Suppressor macrophage (primary cell): ENCODE measurements at places on chromosomes 2 and 18.
A peak's percentile ranks its signal among the peaks of the same experiment; 100 is the strongest.

GRCh38 chr18:34153711-34154110, 71.0 kb downstream of the NOL4 start:
- no peak for DNase-seq

DNA sequence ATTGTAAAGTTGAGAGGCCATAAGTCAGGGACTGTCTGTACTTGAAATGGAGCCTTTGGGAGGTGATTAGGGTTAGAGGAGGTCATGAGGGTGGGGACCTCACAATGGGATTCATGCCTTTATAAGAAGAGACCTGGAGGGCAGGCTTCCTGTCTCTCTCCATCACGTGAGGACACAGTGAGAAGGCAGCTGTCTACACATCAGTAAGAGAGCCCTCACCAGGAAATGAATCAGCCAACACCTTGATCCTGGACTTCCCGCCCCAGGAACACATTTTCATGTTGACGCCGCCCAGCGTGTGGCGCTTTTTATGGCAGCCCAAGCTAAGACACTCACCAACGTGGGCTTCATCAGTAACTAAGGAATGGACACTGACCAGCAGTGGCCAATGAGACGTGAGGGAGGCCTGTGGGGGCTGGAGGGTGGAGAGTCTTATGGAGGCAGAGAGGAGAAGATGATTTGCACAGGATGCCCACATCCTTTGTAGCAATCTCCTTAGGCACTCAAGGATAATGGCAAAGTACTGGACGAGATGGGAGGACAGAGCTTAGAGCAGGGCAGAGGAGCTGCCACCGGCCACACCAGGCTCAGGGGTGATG, 162.7 kb downstream of the EIPR1 start:
- no peak for DNase-seq

DNA sequence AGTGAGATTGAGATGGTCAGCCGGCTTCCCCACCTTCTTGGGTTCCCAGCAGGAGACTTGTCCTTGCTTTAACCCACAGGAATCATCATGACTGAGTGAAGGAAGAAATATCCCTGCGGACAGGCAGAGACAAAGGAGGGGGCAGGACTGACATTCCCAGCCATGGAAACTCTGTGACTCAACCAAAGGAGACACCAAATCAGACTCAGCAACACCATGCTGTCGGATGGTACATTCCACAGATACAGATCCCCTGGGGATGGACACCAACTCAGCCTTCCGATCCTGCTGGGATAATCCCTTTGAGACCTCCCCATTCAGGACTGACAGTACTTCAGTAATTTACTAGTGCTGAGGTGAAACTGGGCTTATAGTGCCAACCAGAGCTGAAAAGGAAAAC, 518.3 kb downstream of the XIRP2 start:
- no peak for DNase-seq

DNA sequence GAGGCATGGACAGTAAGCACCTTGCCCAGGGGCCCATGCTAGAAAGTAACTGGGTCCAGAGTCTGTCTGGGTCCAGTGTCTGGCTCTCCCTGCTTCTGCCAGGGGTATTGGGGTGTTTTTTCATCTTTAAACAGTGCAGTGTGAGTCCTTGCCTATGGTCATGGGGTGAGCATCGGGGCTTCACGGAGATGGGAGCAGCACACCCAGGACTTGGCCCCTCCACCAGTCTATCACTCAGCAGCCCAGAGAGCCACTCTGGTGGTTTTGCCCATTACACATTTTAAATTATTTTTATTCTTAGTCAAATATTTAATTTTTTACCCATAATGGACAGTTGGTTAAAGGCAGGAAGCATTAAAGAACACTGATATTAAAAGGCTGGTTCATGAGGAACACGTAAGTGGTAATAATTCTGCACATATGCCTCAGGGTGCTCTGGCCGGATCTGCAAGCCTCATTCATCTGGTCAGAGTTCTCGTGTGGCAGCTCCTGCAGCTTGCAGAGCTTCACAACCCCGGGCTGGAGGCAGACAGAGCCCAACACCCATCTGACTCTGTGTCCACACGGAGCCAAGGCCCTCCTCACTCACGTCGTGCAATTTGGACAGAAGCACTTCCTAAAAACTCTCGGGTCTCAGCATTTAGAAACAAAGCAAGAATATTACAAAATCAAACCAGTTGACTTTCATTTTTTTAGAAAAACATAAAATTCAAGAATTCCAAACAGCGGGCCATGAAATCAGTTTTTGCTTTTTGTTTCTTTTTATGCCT, 204.1 kb downstream of the CTIF start:
- DNase-seq: peak; percentile 95

DNA sequence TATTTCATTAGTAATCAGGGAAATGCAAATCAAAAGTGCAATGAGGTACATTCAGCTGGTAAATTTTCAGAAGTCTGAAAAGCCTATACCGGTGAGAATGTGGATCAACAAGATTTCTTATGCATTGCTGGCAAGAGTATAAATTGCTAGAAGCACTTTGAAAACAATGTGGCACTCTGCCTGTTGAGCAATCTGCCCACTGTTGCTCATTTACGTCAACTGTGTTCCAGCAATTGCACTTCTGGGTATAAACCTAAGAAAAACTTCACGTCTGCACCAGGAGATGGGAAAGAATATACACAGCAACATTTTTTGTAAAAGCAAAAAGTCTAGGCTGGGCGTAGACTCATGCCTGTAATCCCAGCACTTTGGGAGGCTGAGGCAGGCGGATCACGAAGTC, 40.8 kb downstream of the MTERF4 start:
- DNase-seq: no peak

GRCh38 chr2:172461591-172462372, 34.4 kb downstream of the ITGA6 start:
- DNase-seq: peak; percentile 85

- peak; percentile 91 for DNase-seq
These were observed at the start of gene SP110 for GRCh38 chr2:230219419-230220331. TSS of gene SP110 (minus strand) at chr2:230219984. CDS start at chr2:230216927, 3,057 bp downstream.

- no peak for DNase-seq
These were observed 116.3 kb upstream of the HAAO start for GRCh38 chr2:42908518-42909200.

- peak; percentile 56 for DNase-seq
These were observed 28.4 kb downstream of the NRXN1 start for GRCh38 chr2:51003345-51004192.

- peak; percentile 73 for DNase-seq
These were observed 187.4 kb downstream of the LPIN1 start for GRCh38 chr2:11933854-11934253.

DNA sequence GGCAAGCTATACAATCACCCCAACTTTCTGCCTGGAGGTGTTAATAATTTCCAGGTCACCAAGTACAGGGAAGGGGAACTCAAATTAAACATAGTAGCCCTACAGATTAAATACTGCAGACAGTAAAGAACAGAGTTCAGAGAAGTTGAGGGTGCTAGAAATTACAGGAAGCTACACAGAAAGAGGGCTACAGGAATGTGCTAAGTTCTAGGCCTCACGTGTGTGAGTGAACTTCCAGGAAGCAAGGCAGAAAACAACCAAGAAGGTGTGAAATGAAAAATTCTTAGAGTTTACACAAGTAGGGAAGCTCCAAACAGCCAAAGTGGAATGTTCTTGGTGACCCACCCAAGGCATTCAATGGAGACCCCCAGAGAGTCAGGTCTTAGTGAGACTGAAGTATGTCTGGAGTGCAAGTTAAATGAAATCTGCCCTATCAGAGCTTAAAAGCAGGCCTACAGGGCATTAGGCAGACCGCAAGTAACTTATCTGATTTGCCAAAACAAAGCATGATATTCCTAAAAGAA, 58.1 kb upstream of the RNU4ATAC start:
- no peak for DNase-seq

- DNase-seq: peak; percentile 30
These were observed 101.4 kb downstream of the WDPCP start for GRCh38 chr2:63486861-63487290.

GRCh38 chr2:196677404-196677803, 37.9 kb downstream of the CCDC150 start:
- DNase-seq: no peak

DNA sequence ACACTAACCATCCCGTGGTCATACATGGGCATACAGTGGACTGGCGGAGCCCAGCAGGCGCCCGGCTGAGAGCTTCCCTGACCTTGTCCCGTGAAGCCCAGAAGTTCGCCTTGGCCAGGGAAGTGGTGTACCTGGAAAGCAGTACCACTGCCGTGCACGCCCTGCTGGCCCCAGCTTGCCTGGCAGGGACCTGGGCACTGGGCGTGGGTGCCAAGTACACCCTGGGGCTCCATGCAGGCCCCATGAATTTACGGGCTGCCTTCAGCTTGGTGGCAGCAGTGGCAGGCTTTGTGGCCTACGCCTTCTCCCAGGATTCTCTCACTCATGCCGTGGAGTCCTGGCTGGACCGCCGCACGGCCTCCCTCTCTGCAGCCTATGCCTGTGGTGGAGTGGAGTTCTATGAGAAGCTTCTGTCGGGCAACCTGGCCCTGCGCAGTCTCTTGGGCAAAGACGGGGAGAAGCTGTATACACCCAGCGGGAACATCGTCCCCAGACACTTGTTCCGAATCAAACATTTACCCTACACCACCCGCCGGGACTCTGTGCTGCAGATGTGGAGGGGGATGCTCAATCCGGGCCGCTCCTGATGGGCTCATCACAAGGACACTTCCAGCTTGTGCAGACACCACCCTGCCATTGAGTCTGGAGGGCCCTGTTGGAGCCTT, 2.3 kb downstream of the TMEM177 start:
- no peak for DNase-seq

DNA sequence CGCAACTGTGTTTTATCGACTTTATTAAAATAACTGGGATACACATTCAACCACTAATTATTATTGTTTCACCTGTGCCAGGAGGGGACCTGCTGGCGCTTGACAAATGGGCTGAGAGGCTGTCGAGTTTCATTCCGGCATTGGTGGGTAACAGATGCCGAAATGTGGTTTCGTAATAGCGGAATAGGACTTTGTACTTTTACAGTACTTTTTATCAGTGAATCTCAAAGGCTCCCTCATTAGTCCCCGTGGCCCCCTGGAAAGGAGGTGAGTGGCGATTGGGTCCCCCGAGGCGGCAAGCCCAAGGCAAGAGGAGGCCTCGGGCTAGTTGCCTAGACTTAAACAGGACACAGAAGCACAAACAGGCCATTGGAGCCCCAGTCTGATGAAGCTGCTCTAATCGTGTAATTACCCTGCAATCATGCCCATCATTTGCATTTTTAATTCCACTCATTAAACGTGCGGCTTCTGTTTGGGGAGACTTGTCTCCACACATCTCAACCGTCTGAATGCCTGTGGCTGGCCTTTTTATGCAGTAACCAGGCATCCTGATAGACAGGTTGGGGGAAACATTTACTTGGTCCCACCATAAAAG, 193.2 kb downstream of the INO80D start:
- DNase-seq: no peak

DNA sequence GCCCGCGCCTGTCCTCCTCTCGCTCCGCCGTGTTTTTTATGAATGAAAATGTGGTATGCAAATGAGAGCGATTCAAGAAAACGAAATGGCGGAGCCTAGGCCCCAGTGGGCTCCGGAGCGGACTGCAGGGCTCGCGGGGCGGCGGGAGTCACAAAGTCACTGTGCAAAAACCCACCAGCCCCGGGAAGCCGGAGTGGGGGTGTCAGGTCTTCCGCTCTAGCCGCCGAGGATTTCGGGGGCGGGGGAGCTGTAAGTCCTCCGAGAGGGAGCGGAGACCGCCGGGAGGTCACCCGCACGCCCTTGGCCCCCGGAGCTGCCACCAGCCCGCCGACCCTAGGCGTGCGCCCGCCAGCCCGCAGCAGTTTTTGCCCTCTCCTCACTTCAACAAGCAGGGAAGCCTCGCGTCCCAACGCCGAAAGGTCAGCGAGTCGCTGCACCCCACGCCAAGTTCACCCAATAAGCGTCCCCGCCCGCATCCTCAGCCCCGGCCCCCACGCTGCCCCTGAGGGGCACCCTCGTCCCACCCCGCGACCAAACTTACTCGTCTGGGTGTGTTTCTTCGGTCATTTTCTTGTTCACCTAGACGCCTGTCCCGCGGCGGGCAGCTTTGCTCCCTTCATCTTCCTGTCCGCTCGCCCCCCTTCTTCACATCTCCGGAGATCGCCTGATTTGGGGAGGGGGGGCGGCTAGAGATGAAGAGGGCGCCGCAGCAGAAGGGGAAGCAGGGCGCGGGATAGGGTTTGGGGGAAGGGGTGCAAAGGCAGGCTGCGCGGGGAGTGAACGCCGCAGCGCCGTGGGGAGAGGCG, 775 bp downstream of the SPRED2 start:
- DNase-seq: peak; percentile 61

- no peak for DNase-seq
These were observed 104.2 kb upstream of the FZD7 start for GRCh38 chr2:201929281-201930026.

- peak; percentile 44 for DNase-seq
These were observed 344.4 kb upstream of the SLC39A10 start for GRCh38 chr2:195312662-195313061.

GRCh38 chr2:38417745-38418689, 40.9 kb upstream of the ATL2 start:
- no peak for DNase-seq

DNA sequence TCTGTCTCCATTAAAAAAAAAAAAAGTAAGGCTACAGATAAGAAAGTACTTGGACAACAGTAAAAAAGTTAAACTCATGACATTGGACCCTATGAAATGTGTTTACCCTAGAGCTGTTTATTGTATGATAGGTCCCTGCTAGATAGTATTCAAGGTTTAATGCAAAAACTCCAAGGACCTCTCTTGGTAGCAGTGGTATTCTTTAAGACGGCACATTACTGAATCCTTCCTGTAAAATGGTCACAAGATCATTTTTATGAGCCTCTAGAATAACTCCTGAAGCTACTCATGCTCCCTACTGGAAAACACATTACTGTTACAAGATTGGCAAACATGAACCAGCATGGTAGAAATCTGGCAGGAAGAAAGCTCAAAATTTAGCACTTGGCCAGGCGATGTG, 38.8 kb downstream of the GALM start:
- DNase-seq: no peak
